Adrenal gland (tissue), 19 donors: ENCODE measurements at places on chromosomes 16 and 17.

GRCh38 chr16:8888951-8889892, 7.1 kb downstream of the LITAFD start:
- DNase-seq = no peak

DNA sequence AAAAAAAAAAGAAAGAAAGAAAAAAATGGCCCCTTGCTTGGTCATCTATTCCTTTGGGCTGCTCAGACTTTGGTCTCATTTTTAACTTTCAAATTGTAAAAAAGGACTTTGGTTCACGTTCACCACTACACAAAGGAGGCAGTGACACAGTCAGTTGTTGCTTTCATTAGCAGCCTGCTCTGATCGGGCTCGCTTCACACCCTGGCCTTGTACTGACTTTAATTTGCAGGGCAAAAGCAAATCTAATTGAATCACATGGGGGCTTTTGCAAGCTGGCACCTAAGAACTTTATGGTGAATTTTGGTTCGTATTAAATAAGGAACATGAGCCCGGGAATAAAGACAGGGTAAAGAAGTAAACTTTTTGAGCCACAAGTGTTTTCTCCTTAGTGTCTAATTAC, 103.6 kb upstream of the CDH11 start:
- DNase-seq = no peak

DNA sequence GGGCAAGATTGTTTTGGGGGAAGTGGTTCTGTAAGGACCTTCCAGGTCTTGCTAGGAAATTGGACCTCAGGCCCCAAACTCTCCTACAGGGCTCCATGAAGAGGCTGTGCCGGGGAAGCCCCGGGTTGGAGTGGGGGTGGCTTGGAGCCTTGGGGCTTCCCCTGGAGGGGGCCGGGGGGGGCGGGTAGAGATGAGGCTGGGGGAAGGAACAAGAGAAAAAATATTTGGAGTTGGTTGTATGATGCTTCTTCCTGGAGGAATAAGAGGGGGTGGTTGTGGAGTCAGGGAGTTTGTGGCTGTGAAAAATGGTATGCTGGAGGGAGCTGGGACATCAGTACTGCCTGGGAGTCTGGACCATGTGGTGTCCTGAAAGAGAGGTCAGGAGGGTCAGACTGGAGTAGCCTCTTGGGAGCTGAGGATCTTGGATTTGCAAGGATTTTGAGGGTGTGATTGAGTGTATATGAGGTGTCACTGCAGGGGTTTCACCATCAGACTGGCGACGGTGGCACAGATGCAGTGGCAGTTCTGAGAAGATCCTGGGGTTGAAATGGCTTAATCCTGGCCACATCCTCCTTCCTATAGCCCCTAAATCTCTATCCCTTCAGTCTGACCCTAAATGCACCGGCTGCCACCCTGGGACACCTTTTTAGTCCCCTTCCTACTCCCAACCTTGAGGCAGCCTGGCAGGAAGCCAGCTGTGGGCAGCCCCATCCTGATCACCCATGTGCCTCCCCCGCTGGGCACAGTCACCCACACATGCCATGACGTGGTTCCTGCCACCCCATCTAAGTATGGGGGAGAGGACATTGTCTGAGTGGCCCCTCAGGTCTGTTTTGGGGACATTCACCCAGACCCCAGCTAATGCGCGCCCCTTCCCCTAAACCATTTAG, 10.9 kb downstream of the RARA start:
- peak; percentile 57 for DNase-seq

- DNase-seq = no peak
Observed at GRCh38 chr16:66374176-66374575, 7.7 kb downstream of the CDH5 start.

GRCh38 chr17:17538417-17539391, 42.5 kb upstream of the RASD1 start:
- no peak for DNase-seq

GRCh38 chr17:6753006-6753445, 2.8 kb upstream of the XAF1 start:
- DNase-seq = peak; percentile 61

GRCh38 chr17:76397687-76398522, 13.5 kb downstream of the SPHK1 start:
- DNase-seq = peak; percentile 91

GRCh38 chr17:74466828-74467184, 372 bp downstream of the CD300A start:
- no peak for DNase-seq

DNA sequence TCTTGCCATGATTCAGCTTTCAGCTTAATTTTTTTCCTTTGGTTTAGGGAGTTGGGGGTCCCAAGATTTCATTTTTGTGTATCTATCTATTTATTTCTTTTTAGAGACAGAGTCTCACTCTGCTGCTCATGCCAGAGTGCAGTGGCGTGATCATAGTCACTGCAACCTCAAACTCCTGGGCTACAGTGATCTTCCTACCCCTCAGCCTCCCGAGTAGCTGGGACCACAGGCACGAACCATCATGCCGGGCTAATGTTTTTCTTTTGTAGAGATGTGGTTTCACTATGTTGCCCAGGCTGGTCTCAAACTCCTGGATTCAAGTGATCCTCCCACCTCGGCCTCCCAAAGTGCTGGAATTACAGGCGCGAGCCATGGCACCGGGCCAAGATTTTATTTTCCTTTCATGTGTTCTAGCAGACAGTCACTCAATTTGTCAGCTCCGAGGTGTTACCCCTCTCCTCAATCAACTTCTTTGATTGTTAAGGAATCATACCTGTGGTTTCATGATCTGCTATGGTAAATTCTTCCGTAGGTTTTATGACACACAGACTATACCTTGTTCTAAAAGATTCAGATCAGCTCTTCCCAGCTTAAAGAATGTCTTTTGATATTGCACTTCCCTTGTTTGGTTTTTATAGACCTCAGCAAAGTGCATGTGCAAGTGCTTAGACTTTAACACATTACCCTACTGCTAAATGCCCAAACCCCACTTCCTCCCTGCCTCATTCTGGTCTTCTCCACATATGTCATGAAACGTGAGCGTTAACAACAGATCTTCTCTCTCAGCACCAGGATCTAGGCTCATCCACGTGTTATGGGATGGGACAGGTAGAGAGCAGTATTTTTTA, 13.0 kb downstream of the UNC45B start:
- DNase-seq = no peak

- DNase-seq = no peak
Observed at GRCh38 chr17:63983320-63983719, 10.6 kb upstream of the SCN4A start.

- DNase-seq = peak; percentile 63
Observed at GRCh38 chr17:58755577-58756245, at the start of gene PPM1E. PPM1E (plus strand) TSS chr17:58755854.

- DNase-seq = no peak
Observed at GRCh38 chr17:29068818-29069217, 25.9 kb downstream of the PIPOX start.

DNA sequence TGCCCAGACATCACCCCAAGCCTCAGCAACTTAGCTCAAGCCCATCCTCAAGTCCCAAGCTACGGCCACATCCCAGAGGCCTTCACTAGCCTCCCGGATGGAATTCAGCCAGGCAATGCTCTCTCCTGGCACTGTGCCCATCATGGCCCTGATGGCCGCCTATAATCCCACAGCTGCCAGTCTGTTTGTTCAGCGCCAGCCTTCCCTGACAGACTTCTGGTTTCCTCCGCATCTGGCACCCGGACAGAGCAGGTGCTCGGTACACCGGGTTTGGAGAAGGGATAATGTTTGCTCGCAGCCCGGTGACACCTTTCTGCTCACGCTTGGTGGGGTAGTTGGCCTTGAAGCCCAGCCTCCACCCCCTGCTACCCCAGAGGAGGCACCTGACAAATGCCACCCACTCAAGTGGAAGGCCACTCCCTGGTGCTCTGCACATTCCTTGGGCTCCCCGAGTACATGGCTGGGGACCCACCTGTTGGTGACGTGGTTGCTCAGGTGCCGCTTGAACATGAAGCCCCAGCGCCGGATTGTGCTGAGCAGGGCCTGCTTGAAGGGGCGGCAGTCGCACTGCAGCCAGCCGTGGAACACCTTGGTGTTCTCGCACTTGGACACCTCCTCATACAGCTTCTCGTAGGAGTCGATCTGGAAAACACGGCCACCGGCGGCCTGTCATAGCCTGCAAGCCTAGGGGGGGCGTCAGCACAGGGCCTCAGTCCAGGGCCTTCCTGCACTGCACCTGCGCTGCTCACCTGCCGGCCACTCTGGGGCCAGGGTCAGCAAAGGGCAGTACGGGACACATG, 47.1 kb downstream of the DNAH17 start:
- no peak for DNase-seq

- peak; percentile 75 for DNase-seq
Observed at GRCh38 chr17:35804658-35805192, 4.6 kb upstream of the TAF15 start.

DNA sequence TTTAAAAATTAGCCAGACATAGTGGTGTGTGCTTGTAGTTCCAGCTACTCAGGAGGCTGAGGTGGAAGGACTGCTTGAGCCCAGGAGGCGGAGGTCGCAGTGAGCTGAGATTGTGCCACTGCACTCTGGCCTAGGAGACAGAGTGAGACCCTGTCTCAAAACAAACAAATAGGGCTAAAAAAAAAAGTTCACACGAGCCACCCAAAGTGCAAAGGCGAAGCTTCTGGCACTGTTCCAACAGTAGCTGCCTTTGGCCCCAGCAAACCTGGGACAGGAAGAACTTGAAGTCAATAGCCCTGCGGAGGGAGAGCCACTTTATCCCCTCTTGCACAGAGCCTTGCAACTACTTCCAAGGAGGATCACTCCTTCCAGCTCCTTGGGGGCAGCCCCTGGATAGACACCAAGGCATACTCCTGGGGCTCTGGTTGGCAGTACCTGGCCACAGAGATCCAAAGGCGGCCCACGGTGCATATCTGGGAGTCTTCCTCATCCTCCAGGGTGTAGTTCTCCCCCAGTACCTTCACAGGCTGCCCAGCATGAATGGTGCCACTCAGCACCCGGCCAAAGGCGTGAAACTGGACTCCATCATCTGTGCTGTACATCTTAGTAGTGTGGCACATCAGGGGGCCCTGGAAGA, 14.7 kb downstream of the HIGD1B start:
- no peak for DNase-seq

- no peak for DNase-seq
Observed at GRCh38 chr17:57107498-57108101, 22.6 kb downstream of the AKAP1 start.
